Bladder microvascular endothelial cell (primary cell): ENCODE measurements at places on chromosomes 12 and 14. TPM values are rescaled to one million over a fixed set of nuclear protein-coding genes. Genes with fewer than 3 reads are reported as not detected.

PLEK2 gene
- 1.1 and 4.7 TPM in 2 replicates for total RNA-seq

GLT8D2 gene
- total RNA-seq = 0.32 and 1.4 TPM in 2 replicates

TAS2R31 gene
- 1.3 and 9.3 TPM in 2 replicates for total RNA-seq

KRT80 gene
- total RNA-seq = 0.16 and 1.0 TPM in 2 replicates

IAPP gene
- total RNA-seq = not detected in 2 replicates
